ENCODE measurements at places on chromosomes 5 and 9.

GRCh38 chr9:15499139-15499538, 11.6 kb downstream of the PSIP1 start:
- no peak for DNase-seq

DNA sequence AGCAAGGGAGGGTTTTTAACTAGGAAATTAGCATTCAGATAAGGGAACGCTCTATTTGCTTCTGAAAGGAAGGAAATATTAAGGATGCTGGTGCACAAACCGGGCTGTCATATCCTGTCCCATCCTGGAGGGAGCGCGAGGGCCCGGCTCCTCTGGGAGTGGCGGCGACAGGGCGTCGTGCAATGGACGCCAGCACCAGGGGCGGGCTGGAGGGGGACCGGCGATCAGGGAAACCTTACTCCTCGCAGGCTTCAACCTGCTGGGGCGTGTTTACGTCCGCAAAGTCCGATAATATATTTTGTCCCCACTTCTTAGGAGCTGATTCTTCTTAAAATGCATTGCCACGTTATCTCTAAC, 197.1 kb upstream of the TBCA start:
- no peak for DNase-seq

GRCh38 chr9:84339503-84339902, 1.1 kb downstream of the SLC28A3 start:
- no peak for DNase-seq

DNA sequence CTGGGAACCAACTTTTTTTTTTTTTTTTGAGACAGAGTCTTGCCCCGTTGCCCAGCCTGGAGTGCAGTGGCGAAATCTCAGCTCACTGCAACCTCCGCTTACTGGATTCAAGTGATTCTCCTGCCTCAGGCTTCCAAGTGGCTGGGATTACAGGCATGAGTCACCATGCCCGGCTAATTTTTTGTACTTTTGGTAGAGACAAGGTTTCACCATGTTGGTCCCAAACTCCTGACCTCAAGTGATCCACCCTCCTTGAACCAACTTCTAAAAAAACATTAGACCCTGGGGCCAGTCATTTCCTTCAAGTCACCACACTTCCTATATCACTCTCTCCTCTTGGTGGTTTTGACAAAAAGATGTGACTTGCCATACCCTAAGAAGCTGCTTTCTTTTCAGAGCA, 10.9 kb upstream of the SHROOM1 start:
- DNase-seq: no peak

- no peak for DNase-seq
Observed at GRCh38 chr9:131851414-131851813, 111.5 kb upstream of the RAPGEF1 start.

DNA sequence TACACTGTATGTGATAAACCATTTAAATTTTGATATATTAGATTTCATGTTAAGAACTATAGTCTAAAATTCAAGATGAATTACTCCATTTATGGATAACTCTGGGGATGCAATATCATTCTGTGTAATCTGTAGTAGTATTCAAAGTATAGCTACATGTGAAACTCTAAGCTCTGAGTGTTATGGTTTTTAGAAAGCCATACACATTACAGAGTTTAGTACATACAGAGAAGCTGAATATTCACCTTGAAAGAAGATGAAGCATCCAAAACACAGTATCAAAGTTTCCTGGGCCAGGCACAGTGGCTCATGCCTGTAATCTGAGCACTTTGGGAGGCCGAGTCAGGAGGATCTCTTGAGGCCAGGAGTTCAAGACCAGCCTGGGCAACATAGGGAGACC, 25.0 kb downstream of the ABHD17B start:
- no peak for DNase-seq

DNA sequence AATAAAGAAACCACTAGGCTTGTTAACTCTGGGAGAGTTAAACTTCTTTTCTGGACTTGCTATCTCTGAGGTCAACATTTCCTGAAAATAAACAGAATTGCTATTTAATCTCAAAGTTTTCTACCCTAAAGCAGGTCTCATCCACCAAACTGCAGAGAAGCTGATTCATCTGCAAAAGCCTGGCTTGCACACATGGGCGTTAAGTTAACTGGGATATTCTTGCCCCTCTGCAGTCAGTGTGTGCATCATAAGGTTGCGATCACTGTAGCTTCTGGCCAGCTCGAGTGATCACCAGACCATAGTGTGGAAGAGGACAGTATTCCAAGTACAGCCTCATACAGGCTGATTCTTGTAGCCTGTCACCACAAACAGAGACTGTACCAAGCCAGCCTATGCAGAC, 99.2 kb downstream of the SPOCK1 start:
- no peak for DNase-seq

DNA sequence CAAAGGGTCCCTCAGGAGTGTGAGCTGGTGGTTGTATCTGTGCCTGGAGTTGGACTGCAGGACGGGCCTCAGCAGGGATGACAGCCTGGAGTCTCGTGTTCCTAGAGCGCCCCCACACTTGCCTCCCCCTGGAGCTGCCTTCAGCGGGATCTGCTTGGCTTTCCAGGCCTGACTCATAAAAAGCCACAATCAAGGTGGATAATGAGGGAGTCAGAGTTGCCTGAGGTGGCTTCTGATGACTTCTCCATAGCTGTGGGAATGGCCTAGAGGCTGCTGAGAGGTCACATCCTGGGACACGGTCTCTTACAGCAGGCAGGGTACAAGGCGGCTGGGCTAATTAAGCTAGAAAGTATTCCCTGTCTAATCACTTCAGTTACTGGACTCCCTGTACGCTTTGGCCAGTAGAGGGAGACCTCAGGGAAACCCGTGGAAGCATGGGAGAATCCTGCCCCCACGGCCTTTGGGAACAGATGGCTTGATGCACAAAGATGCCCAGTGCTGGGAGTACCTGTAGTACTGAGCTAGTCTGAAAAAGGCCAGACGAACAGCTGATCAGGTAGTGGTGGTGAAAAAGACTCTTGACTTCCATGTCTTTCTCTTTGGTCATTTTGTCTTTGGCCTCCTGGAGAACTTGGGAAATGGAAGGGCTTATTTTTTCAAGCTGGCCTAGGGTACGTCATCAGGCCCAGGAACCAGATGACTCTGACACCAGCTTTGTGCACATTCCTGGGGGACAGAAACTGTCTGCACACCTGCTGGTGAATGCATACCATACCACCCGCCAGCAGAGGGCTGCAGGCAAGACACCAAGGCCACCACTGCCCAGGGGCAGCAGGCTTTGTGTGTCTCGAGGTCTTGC, 16.1 kb upstream of the FRRS1L start:
- DNase-seq: no peak

- no peak for DNase-seq
Observed at GRCh38 chr5:444226-444625, 1.2 kb downstream of the EXOC3 start.

- no peak for DNase-seq
Observed at GRCh38 chr9:130237076-130237475, 28.5 kb upstream of the HMCN2 start.

DNA sequence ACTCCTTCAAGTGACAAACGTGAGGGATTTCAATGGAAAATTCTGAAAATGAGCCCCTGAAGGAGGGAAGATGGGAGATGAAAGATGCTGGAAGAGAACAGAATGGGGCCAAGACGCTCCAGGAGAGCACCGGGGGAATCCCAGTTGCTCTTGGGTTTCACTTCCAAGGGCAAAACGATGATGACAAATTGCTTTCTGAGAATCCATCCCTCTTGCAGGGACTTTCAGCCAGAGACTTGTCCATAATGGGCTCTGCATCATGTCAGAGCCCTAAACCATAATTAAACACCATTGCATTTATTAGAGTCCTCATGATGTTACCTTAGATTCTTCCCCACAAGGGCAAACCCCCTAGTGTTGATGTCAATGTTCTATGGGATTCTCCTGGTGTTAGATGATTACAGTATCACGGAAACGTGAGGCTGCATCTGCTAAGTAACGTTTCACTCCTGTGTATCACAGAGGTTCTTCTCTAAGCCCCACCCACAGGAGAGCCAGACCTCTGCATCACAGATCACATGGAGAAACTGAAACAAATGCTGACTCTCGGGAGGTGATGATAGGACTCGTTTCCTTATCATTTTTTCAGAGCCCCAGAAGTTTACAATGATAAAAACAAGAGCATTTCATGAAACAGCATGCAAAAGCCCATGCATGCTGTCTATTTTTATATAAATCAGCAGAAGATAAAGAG, 114.4 kb downstream of the TENT4A start:
- no peak for DNase-seq

DNA sequence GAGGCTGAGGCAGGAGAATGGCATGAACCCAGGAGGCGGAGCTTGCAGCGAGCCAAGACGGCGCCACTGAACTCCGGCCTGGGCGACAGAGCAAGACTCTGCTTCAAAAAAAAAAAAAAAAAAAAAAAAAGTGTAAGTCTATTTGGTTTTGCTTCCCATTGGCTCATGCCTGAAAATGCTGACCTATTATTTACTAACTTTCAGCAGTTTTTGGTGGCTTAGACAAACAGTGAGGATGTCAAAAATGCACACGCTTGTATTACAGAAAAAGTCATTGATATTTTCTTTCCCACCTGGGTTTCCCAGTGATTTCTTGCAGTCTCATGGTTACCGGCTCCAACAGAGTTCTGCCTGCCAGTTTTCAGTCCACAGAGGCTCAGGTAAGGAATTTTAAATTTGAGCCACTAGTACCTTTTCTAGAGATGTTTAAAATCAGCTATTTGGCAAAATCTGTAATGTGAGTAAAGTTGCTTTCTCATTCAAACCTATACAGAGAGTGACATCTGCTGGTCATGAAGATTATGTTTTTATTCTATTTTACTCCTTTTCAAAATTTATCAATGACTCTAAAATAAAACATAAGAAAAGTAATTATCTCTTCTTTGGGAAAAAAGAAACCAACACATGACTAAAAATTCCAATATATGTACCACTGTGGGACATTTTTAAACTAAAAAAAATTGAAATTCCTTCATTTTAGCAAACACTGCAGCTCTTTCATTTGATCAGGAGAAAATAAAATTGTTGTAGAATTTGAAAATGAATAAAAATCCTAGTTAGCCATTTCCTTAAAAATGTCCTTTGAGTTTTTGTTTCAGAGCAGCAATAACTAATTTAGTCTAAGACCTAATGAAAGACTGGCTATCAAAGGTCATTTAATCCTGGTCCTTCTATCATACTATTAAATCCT, 8.8 kb downstream of the FAM200C start:
- DNase-seq: no peak

GRCh38 chr5:151424892-151425523, 22.4 kb upstream of the SLC36A1 start:
- DNase-seq: no peak

DNA sequence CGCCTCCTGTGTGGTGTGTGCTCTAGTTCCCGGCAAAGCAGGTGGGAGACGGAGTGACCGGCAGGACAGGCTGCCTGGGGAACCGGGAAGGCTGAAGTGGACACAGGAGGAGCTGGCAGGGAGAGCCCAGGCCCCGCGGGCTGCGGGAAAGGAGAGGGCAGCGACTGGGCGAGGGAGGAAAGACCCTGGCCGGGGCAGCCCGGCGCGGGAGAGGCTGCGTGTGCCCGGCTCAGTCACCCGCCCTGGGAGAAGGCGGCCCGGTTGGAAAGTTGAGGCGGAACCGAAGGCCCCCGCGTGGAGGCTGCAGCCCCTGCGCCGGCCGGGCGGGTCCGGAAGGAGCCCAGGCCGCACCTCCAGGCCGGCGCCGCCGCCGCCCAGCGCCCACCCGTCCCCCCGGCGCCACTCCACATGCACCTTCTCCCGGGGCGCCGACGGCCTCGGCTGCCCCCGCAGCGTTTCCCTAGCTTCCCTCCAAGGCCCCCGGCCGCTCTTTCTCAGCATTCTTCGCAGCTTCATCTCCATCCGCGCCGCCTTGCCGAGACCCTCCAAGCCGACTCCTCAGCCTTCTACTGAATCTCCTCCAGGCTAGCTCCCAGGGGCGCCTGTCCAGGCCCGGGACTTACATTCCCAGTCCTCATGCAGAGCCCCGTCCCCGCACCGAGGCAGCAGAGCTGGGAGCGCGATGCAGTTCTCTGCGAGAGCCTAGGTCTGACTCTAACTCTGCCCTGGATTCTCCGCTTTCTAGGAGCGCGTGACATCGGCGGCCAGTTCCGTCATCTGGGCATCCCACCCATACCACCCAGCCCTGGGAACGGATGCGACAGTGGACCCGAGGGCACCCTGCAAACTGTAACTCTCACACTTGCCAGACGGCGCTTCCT, 152.0 kb downstream of the ERCC6L2 start:
- DNase-seq: no peak

DNA sequence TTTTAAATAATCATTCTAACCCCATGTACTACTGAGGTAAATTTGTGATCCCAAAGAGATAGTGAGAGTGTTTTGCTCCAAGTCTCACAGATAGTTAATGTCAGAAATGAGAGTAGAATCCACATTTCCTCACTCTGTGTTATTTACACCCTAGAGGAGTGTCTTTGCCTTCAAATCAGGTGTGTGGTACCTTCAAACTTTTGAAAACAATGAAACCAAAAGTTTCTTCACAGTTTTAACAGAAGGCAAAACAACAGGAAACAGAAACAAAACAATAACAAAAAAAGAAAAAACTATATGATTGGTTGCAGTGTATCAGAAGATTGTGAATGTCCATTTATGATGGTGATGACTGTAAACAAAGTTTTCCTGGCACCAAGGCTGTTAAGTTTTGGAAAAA, 85.9 kb downstream of the ERBIN start:
- no peak for DNase-seq

- no peak for DNase-seq
Observed at GRCh38 chr9:36788534-36788933, 215.8 kb downstream of the MELK start.

GRCh38 chr9:37639109-37639762, 11.5 kb upstream of the FRMPD1 start:
- no peak for DNase-seq

DNA sequence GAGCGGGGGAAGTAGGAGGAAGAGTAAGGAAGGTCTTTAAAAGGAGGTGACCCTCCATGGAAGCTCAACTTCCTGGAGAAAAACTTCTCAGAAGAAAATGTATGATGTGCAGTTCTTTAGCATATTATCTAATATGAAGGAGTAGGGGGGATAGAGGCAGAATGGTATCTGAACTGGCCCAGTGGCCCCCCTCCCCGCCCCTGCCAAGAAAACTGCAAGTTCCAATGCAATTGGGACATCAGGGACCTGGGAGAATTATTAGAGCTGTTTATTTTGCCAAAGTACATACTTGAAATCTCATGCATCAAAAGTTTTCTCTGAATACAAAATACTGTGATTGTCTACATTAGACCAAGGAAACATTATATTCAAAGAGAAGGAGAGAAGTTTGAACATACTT, 40.6 kb upstream of the GAS1 start:
- DNase-seq: no peak

Measured in stimulated activated CD8-positive, alpha-beta memory T cell treated with anti-CD3 and anti-CD28 coated beads, Interleukin-12 subunit alpha, Interleukin-12 subunit beta, amount 100 ng/mL, for 1 hour (primary cell).